ENCODE measurements at places on chromosomes 11 and 22.

DNA sequence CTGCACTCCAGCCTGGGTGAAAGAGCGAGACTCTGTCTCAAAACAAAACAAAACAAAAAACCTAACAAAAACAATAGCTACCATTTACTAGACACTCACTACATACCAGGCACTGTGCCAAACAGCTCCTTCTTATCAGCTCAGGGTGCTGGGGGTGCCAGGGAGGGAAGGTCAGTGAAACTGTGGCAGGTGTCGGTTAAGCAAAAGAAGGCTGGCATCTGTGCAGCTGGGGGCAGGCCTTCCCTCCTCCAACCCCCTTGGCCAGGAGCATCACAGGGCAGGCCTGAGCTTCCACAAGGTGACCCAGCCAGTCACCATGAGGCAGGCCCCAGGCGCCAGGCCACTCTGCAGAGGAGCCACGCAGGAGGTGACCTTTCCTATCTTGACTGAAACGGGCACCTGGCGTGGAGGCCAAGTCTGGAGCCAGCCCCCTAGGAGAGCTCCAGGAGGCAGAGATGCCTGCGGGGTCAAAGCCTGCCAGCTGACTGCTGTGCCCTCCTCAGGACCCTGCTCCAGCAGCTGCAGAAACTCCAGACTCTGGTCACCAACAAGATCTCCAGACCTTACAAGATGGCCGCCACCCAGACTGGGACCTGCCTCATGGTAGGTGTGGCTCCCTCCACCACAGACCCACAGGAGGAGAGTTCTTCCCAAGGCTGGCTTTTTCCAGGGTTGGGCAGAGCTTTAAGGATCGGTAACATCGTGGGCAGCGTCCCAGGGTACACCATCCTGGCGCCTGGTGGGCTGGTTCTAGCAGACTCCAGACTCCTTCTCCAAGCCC is 31.3 kb upstream of the DGKZ start:
- no peak for DNase-seq

GRCh38 chr11:131819865-131820264 is 449.4 kb downstream of the NTM start:
- DNase-seq, result no peak

DNA sequence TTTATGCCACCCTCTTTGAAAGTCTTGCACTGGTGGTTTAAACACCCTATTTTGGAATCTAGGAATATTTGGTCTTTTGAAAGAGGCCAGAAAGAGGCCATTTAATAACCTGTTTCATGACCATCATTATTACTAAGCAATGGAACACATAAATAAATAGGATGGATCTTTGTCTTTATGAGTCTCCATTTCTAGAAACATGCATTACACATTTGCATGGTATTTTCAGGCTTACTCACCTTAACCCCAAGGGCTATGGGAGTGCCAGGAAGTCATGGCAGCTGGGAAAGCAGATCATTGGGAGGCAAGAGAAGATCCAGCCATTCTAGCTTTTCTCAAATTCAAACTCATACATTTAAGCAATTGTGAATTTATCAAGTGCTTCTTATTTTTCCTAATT is 185.8 kb upstream of the POU2AF2 start:
- no peak for DNase-seq

GRCh38 chr11:44659641-44660040 is 67.1 kb upstream of the TSPAN18 start:
- no peak for DNase-seq

GRCh38 chr11:11427542-11427941 is 74.5 kb upstream of the CSNK2A3 start:
- no peak for DNase-seq

- DNase-seq, result no peak
Measured at GRCh38 chr11:47541070-47541469, 11.9 kb downstream of the CELF1 start.

Measured in AG09309 (cell line).